ENCODE measurements at places on chromosomes 7 and 10.

- DNase-seq, result no peak
Observed at GRCh38 chr10:77282163-77282562, 355.4 kb downstream of the KCNMA1 start.

DNA sequence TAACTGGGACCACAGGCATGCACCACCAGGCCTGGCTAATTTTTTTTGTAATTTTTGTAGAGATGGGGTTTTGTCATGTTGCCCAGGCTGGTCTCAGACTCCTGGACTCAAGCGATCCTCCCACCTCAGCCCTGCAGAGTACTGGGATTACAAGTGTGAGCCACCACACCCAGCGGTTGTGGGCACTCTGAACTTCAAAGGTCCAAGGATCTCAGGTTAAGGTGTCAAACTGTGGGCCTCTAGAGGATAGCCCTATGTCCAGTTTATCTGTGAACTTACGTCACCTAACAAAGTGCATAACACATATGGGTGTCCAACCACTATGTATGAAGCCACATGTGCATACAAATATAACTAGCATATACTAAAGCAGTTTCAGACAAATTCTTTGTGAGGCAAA, 3.2 kb upstream of the IL2RA start:
- no peak for DNase-seq

DNA sequence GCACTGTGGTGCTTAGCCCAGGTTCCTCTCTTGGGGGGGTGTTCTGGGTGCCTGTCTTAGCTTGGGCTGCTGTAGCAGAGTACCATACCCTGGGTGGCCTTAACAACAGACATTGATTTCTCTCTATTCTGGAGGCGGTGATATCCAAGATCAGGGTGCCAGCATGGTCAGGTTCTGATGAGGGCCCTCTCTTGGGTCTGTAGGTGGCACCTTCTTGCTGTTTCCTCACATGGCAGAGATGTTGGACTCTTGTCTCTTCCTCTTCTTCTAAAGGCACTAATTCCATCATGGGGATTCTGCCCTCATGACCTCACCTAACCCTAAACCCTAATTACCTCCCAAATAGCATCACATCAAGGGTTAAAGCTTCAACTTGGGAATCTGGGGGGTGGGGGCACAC, 19.9 kb upstream of the CRHR2 start:
- no peak for DNase-seq

GRCh38 chr10:91672021-91672608, 39.2 kb upstream of the PPP1R3C start:
- DNase-seq, result peak; percentile 53

- no peak for DNase-seq
Observed at GRCh38 chr7:93160410-93160809, 12.2 kb upstream of the SAMD9L start.

GRCh38 chr10:72738486-72738885, 46.5 kb downstream of the MCU start:
- no peak for DNase-seq

- DNase-seq, result peak; percentile 6
Observed at GRCh38 chr7:147249956-147250355, 1133.4 kb downstream of the CNTNAP2 start.

- DNase-seq, result no peak
Observed at GRCh38 chr7:54955296-54955695, 63.5 kb upstream of the EGFR start.

DNA sequence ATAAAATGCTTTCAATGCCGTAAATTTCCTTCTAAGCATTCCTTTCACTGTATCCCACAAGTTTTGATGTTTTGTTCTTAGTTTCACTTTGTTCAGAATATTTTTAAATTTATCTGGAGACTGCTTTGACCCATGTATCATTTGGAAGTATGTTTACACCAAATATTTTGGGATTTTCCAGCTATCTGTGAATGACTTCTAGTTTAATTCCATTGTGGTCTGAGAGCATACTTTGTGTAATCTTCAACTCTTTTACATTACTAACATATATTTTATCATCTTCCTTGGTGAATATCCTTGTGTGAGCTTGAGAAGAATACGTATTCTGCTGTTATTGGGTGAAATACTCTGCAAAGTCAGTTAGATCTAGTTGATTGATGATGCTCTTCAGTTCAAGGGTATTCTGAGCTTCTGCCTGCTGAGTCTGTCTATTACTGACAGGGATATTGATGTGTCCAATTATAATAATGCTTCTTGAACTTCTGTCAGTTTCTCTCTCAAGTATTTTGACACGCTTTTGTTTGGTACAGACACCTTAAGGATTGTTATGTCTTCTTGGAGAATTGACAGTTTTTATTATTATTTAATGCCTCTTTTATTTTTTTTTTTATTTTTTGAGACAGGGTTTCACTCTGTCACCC, 31.6 kb downstream of the MKLN1 start:
- no peak for DNase-seq

DNA sequence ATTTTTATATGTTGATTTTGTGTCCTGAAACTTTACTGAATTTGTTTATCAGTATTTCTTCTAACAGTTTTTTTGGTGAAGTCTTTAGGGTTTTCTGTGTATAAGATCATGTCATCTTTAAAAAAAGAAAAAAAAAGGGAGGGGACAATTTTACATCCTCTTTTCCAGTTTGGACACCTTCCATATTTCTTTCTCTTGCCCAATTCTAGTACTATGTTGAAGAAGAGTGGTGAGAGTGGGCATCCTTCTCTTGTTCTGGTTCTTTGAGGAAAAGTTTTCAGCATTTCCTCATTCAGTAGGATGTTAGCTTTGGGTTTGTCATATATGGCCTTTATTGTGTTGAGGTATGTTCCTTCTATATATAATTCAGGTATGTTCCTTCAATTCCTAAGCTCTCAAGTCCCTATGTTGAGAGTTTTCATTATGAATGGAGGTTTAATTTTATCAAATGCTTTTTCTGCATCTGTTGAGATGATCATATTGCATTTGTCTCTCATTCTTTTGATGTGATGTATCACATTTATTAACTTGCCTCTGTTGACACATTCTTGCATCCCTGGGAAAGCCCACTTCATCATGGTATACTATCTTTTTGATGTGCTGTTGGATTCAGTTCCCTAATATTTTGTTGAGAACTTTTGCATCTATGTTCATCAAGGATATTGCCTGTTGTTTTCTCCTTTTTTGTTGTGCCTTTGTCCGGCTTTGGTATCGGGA, 12.1 kb downstream of the TAS2R40 start:
- DNase-seq, result no peak

DNA sequence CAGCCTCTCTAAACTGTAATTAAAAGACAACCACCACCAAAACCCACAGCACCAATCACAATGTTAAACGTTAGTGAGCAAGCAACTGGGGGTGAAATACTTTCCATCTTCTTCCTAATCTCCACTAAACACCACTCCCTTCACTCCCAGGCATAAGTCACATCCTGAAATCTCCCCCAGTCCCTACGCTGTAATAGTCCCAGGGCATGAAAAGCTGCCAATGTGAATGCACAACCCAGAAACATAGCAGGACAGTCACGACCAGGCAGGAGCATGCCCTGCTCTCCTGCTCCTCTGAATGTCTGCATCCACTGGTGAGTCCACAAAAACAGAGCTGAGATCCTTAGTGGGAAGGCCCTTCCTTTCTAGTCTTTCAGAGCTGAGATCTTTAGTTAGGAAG, 288.9 kb downstream of the PARD3 start:
- DNase-seq, result no peak

- DNase-seq, result no peak
Observed at GRCh38 chr10:64093946-64094535, 572.8 kb downstream of the REEP3 start.

- peak; percentile 65 for DNase-seq
Observed at GRCh38 chr10:86648704-86649427, 5.5 kb upstream of the OPN4 start.

GRCh38 chr7:80597875-80598274, 40.6 kb upstream of the CD36 start:
- no peak for DNase-seq
